ENCODE measurements at places on chromosomes 4 and X.

GRCh38 chr4:140628016-140628415 is 59.3 kb upstream of the UCP1 start:
- no peak for DNase-seq

GRCh38 chr4:56914336-56914735 is 6.6 kb downstream of the REST start:
- no peak for DNase-seq

GRCh38 chr4:15963576-15963975 is 601 bp upstream of the FGFBP2 start:
- no peak for DNase-seq

DNA sequence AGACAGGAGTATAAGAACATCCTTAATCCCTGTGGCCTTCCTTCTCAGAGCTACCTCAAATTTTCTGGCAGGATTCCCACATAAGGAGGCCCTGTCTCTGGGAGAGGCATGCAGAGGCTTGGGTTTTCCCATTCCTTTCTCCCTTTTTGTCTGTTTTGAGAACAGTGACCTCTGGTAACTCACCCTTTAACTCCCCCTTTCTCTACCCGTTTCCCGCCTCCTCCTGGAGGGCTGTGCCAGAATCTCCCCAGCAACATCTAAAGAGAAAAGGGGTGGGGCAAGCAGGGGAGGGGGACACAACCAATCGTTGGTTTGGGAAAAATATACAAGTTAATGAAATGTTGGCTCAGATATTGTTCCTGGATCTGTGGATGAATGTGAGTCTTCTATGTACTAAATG is 303.7 kb upstream of the IRS4 start:
- DNase-seq: no peak

DNA sequence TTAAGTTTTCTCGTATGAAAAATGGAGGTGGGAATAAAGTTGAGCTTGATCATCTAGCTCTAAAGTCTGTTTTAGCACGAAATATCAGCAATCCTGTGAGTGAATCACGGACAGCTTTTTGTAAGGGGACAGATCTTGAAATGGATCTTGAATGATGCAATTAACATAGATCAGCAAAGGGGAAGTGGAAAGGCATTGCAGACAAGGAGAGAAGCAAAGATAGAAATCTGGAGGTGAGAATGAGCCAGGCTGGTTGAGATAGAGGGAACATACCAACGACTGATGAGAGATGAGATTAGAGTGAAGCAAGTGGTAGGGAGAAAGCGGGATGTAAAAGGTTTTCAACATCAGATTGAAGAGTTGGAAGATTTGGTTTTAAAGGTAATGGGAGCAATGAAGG is 4.6 kb upstream of the DGKK start:
- DNase-seq: no peak

GRCh38 chr4:2849267-2850152 is 5.9 kb downstream of the ADD1 start:
- DNase-seq: no peak

GRCh38 chr4:118716304-118716703 is 31.1 kb downstream of the METTL14 start:
- no peak for DNase-seq

DNA sequence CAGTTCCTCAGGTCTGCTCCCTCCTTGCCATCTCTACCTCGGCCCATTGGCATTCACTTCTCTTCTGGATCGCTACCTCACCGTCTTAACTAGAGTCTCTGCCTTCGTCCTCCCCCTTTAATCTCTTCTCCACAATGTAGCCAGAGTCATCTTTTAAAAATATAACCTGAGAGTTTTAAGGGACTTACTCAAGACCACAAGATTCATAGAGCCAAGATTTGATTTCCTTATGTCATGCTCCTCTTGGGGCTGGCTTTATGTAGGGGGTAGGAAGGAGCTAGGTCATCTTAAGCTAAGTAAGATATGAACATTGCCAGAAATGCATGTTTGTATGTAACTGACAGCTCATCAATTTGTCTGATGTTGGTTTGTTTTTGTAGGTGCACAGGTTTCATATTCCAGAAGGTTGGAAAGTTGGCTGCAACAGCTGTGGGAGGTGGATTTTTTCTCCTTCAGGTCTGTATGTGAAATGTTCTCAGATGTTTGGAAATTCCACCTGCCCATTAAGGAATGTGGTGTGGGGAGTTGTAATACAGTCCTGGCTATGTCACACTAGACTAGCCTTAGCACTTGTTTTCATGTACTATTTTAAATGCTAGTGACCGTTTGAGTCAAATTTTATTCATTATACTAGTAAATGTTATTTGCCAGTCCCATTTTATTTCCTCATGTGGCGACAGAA is 19.6 kb downstream of the FUNDC2 start:
- no peak for DNase-seq

DNA sequence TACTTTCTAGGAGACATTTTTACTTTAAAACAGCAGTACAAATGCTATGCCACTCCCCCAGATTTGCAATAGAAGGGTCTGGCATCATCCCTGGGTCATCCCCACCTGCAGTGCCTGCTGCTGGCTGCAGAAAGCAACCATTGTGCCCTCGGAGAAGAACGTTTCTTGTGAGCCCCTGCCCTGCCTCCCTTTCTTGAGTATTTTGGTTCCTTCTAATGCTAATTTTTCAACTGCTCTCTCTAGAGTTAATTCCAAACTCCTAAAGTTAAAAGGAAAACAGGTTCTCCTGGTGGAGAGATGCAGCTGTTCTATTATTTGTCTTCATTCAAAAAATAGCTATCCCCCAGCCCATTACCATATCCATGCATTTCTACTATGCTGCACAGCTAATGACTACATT is 107.1 kb downstream of the IDS start:
- no peak for DNase-seq

GRCh38 chr4:105963461-105964400 is 68.5 kb downstream of the NPNT start:
- peak; percentile 7 for DNase-seq

DNA sequence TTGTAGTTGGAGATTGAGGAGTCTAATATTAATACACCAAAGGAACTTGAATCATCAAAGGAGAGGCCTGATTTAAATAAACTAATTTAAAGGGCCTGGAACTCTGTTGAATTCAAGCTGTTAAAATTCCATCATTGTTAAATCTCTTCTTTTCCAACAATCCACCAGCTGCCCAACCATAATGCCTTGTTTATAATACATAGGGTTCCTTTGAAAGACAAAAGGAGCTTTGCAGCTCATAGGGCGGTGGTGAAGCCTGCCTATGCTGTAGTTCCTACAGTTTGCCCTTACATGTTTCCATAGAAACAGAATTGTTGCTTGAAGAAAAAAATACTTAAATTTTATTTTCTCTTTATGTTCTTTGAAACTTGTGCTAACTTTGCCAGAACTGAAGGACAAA is 102.8 kb downstream of the GLUD2 start:
- no peak for DNase-seq

- no peak for DNase-seq
These were observed 64.0 kb upstream of the GPRIN3 start for GRCh38 chr4:89371614-89372013.

- no peak for DNase-seq
These were observed 43.8 kb downstream of the PJA1 start for GRCh38 chrX:69121321-69122000.

DNA sequence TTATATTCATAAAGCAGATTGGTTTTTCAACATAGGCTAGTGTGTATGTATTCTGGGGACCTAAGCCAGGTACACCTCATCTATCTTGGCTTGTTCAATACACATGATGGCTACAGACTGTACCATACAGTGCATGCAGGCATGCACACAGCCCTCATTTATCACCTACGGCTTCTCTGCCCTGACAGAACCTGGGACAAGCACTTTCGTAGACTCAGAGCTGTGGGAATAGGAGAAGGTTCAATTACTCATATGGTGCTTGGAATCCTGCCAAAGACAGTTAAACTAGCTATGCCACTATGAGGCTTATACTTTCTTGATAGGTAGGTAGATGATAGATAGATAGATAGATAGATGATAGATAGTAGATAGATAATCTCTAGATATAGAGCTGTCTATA is 457.2 kb downstream of the GALNTL6 start:
- DNase-seq: no peak

DNA sequence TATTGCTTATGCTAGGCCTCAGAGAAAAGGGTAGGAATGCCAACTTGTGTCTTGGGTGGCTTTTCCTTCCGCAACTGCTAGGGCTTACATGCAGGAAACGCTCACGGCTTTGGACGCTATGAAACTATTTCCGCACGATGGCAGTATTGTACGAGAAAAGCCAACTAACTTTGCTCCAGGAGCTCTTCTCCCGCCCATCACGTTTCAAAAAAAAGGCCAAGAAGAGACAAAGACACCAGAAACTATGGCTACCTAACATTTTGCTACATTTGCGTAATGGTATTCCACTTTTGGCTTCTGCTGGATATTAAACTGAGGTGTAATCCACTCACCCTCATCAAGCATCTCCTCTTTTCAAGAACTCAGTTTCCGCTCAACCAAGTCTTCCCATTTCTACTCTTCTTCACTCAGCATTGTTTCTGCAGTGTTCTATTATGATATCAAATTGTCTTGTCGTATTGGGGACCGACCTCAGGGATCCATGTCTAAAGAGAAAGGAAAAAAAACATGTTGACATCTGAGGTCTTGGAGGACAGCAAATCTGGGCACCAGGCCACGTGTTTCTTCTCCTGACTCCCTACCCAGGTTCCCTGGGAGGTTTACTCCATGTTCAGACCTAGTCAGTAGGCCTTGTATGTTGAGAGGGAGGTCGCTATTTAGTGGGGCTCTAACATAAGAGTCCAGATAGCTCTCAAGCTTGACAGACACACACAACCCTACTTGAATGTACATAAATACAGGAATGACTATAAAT is 239.4 kb upstream of the STK26 start:
- no peak for DNase-seq

- DNase-seq: no peak
These were observed 236.2 kb downstream of the EVC2 start for GRCh38 chr4:5472160-5472591.

DNA sequence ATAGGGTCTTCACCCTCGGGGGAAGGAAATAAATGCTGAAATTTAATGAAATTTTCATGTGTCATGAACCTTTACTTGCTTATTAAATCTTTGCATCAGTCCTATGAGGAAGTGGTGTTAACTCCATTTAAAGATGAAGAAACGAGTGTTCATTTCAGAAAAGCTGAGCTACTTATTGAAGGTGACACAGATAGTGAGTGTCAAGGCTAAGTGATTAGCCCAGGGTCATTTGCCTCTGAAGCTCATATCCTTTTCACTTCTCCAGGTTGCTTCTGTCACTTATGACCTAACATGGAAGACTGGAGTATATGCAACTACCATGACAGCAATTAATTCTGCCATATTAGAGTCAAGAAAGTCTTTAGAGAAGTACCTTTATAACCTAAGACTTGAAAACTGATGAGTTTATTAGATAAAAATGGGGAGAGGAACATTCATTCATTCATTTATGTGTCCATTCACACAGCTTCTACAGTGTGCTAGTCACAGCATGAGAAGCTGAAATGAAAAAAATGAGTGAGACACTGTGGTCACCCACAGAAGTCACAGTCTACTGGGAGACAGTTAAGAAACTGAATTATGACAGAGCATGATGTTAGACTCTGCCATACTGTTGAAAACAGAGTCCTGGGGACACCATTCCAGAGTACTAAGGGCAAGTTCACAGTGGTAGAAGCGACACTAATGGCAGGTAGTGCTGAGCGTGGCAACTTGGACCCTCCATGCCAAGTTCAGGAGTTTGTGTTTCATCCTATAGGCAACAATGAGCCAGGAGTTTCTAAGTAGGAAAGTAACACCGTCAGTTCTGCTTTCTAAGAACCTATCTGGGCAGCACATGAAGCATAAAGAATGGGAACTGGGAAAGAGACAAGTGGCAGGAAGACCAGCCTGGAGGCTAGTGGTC is 21.3 kb downstream of the ALPK1 start:
- DNase-seq: no peak

- peak; percentile 28 for DNase-seq
These were observed 2.0 kb upstream of the ATRX start for GRCh38 chrX:77788050-77788449.

DNA sequence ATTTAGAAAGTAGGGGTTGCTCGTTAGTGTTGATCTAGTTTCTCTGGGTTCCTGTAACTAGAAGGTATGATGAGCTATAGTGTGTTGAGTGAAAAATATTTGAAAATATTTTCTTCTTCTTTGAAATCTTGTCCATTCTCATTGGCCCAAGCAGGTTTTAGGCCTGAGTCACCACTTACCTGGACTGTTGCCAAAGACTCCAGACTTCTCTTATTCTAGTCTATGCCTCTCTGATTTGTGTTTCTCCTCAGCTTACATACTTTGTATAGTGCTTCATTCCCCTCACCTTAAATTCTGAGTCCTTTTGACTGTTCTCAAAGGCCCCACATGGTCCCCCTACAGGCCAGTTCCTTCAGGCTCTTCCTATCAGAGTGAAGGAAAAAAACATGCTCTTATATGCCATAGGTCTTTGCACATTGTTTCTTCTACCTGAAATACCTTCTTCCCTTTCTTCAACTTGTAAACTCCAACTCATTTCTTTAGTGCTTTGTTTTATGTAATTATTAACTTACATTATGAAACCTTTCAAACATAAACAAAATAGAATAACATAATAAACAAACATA is 258.2 kb downstream of the PPP1R2C start:
- peak; percentile 1 for DNase-seq

GRCh38 chr4:85658766-85659439 is 184.0 kb downstream of the ARHGAP24 start:
- no peak for DNase-seq

- no peak for DNase-seq
These were observed 82.2 kb downstream of the TENM3 start for GRCh38 chr4:182325397-182325796.

- no peak for DNase-seq
These were observed 64.2 kb upstream of the TRPC5OS start for GRCh38 chrX:111811831-111812230.

GRCh38 chr4:180314972-180315371 is 1928.2 kb upstream of the TENM3 start:
- DNase-seq: no peak

DNA sequence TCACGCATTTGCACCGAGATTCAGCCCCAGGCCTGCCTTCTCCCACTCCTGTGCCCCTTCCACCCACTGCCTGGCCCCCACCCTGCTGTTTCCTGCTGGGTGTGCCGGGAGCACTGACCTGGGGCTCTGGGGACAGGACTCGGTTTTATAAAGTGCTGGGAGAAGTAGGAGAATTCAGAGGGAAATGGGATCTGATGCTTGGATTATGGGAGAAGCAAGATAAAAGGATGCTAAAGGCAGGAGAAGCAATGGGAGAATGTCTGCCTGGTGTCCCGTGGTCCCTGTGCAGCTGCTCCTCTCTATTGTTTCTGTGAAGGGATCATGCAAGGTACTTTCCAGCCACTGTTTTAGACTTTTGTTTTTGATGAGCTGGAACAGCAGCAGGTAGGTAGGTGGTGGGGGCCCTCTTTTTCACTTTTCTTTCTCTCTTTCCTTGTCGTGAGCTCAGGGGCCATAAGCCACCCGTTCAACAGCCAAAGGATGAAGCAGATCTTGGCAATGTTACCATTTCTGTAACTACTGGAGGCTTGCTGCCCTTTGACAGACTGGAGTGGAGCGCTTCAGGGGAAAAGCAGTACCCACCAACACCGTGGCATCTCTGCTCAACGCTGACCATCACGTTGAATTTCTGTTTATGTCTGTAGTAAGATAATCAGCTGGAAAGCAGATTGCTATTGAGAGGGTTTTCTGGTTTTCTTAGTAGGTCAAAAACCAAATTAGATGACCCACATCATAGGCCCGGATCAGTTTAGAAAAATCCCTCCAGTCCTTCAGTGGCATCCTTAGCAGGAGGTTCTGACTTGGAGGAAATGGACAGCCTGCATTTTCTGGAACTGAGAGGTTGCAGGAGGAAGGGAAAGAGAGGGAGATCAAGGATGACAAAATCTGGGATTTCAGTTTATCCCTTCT is 63.8 kb upstream of the ENPP6 start:
- no peak for DNase-seq

GRCh38 chrX:52368368-52369055 is at the start of gene XAGE2:
Gene XAGE2, plus strand, starts transcription at chrX:52369021. Its CDS starts 994 bp downstream, at chrX:52370015.
- DNase-seq: no peak
